ENCODE measurements at places on chromosomes 5 and 9. TPM values are rescaled to one million over a fixed set of nuclear protein-coding genes. Genes with fewer than 3 reads are reported as not detected.

DNA sequence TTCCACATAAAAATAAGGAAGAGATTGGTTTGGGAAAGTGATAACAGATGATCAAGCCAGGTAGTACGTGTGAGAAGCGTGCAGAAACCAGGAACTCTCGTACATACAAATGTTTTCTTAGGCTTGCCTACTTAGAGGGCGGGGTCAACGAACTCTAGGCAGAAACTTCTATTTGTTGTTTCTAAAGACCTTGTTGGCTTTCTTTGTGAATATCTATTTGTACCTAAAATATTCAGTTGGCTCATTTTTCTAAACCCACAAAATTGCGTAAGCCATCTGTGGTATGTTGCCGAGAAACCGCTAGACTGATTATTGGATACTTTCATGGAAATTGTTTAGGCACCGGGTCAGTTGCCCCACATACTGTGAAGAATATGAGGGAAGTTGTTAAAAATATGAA lies 458.5 kb downstream of the MAT2B start:
- no peak overlapping the region for H3K27ac ChIP-seq
- no peaks in the 10 kb centered on the region for H3K4me1 ChIP-seq
- no peak overlapping the region for H3K4me3 ChIP-seq
- no peaks in the 10 kb centered on the region for H3K36me3 ChIP-seq
- H3K27me3 ChIP-seq = no peaks in the 10 kb centered on the region
- no peak for DNase-seq

- no peak overlapping the region for H3K27ac ChIP-seq
- no peaks in the 10 kb centered on the region for H3K36me3 ChIP-seq
- no peaks in the 10 kb centered on the region for H3K4me1 ChIP-seq
- H3K4me3 ChIP-seq = no peak overlapping the region
Measured at GRCh38 chr5:179668391-179668790, 12.4 kb downstream of the CBY3 start.

Gene ADAMTS19
- total RNA-seq = 1.3 TPM

Gene TBC1D2
- total RNA-seq = 4.7 TPM

DNA sequence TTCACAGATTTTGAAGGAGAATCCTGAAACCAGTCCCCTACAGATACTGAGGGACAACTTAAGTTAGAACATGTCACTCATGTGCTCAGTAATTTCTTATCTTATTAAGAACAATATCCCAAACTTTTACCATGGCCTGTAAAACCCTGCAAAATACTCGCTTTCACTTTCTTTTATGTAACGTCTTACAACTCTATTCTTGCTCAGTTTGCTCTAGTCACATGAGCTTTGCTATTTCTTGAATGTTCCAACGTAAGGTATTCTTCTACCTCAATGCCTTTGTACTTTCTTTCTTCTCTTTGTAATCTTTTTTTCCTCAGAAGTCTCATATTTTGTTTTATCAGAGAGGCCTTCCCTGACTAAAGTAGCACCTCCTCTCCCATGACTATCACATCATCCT lies 14.1 kb downstream of the TMEM38B start:
- H3K36me3 ChIP-seq = no peaks in the 10 kb centered on the region

DNA sequence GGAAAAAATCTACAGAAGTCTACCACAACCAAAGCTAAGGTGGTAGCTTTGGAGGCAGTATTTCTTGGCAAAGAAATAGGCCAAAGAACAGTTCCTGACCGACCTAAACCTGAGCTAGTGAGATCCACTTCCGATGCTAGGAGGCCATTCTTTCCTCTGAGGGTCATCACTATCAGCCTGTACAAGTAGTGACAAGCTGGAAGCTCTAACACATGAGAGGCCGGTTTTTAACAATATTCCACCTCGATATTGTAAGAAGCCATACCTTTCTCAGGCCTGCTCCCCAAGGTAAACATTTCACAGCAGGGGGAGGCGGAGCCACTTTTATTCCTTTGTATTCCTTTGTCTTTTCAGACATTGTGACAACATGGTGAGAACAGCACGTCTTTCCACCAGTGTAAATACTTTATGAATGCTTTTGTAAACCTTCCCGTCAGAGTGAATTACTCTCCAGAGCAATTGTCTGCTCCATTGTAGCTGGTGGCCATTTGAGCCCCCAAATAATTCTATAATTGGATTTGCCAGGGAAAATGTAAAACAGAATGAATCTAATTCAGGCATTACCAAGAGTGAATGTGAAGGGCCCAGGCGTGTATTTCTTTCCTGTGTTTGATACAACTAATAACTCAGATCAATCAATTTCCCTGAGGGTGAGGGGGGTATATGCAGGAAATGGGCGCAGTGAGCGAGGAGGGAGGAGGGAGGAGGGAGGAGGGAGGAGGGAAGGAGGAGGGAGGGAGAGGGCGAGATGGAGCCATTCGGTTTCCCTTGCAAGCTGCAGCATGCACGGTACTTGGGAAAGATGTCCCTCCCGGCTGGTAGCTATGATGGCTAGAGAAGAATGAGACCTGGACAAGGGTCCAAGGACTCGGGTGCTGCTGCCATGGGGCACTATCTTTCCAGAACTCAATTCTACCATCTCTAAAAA lies 166.6 kb downstream of the CDK5RAP2 start:
- H3K36me3 ChIP-seq = no peaks in the 10 kb centered on the region
- H3K4me1 ChIP-seq = no peaks in the 10 kb centered on the region
- DNase-seq = no peak
- H3K4me3 ChIP-seq = no peak overlapping the region
- H3K27ac ChIP-seq = no peak overlapping the region

Gene NUTM2F
- total RNA-seq = not detected

GRCh38 chr9:132923346-132923902 lies 21.0 kb downstream of the TSC1 start:
- H3K27me3 ChIP-seq = no peaks in the 10 kb centered on the region
- H3K27ac ChIP-seq = no peak overlapping the region
- peaks cover 32% of the 10 kb centered on the region for H3K36me3 ChIP-seq

DNA sequence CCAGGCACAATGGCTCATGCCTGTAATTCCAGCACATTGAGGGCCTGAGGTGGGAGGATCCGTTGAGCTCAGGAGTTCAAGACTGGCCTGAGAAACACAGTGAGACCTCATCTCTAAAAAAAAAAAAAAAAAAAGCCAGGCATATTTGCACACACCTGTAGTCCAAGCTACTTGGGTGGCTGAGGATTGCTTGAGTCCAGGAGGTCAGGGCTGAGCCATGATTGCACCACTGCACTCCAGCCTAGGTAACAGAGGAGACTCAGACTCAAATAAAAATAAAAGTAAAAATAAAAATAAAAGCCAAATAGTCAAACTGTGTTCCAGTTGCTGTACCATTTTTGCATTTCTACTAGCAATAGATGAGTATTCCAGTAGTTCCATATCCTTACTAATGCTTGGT lies 616.0 kb downstream of the KIF4B start:
- H3K4me3 ChIP-seq = no peak overlapping the region
- H3K4me1 ChIP-seq = no peaks in the 10 kb centered on the region
- DNase-seq = no peak
- H3K27ac ChIP-seq = no peak overlapping the region
- no peaks in the 10 kb centered on the region for H3K36me3 ChIP-seq

DNA sequence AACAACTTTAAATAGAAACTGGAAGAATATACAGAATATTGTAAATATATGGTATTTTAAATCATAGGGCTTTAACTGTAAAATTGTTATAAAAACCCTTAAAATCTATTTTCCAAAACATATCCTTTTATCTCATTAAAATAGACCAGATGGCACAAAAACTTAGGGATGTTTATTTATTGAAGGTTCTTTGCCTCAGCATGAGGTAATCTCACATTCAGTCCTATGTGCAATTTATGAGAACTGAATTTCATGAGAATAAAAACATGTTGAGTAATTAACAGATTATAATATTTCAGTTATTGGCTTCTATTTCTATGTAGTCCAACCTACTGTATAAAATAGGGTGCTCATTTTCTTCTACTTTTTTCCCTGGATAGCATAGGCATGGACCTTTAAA lies 329.2 kb upstream of the PRR16 start:
- no peak for DNase-seq
- H3K27ac ChIP-seq = no peak overlapping the region
- no peak overlapping the region for H3K4me3 ChIP-seq
- peaks cover 11% of the 10 kb centered on the region for H3K4me1 ChIP-seq

GRCh38 chr5:116872486-116872885 lies 297.9 kb upstream of the SEMA6A start:
- H3K4me3 ChIP-seq = no peak overlapping the region
- no peak overlapping the region for H3K27ac ChIP-seq
- no peak for DNase-seq
- no peaks in the 10 kb centered on the region for H3K27me3 ChIP-seq

DNA sequence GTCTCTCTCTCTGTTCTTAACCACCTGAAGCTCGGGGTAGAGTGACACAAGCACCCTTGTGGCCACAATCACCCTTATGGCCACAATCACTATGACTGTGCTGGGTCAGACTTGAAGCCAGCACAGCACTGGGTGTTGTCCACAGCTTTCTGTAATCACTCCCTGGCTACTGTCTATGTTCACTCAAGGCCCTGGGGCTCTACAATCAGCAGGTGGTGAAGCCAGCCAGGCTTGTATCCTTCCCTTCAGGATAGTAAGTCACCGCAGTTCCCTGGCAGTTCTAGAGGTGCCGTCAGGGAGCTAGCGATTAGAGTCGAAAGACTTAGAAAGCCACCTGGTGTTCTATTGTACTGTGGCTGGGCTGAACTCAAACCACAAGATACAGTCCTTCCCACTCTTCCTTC lies 44.2 kb downstream of the GDA start:
- H3K4me3 ChIP-seq = no peak overlapping the region
- H3K4me1 ChIP-seq = no peaks in the 10 kb centered on the region
- H3K27ac ChIP-seq = no peak overlapping the region
- DNase-seq = no peak
- H3K36me3 ChIP-seq = no peaks in the 10 kb centered on the region

DNA sequence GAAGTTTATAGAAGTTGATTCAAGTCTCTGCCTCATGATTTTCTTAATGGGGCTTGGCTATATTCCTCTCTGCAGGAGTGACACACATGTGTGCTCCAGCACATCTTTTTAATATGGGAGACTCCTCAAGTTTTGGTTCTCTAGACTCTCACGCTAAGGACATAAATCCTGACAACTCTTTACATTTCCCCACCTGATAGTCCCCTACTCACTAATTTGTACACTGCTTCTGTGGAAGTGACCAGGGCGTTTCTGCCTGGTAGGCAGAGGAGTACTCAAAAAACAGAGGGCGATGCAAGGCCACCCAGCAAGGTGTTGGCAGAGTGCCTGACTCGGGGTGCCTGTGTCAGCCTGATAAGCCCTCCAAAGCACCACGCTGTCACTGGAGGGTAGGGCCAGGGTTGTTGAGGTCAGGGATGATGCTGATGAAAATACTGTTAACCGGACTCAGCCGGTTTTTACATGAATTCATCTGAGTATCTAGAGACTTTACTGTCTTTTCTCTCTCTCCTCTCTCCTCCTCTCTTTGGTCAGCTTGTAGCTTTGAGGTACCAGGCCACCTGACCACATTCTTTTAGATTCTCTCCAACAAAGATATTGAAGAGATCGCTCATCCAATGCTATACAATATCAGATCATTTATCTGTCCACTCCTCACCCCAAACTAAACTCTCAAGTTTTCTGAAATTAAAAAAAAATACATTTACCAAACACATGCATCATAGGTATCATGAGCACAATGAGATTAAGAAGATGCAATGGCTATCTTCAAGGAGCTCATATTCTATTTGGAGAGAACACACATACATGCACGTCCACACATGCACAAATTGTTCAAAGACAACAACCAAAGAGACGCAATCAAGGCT lies 205.2 kb downstream of the PIK3R1 start:
- peaks cover 8% of the 10 kb centered on the region for H3K4me1 ChIP-seq
- H3K27ac ChIP-seq = no peak overlapping the region
- no peaks in the 10 kb centered on the region for H3K27me3 ChIP-seq

GRCh38 chr5:65078331-65078730 lies 309.6 kb downstream of the CWC27 start:
- no peaks in the 10 kb centered on the region for H3K4me1 ChIP-seq
- H3K36me3 ChIP-seq = no peaks in the 10 kb centered on the region
- no peak overlapping the region for H3K27ac ChIP-seq
- DNase-seq = no peak

Gene ECSCR
- total RNA-seq = 2.6 TPM

- no peaks in the 10 kb centered on the region for H3K27me3 ChIP-seq
- H3K36me3 ChIP-seq = no peaks in the 10 kb centered on the region
- no peaks in the 10 kb centered on the region for H3K4me1 ChIP-seq
- no peak overlapping the region for H3K4me3 ChIP-seq
Measured at GRCh38 chr5:178396796-178397720, 164.5 kb upstream of the PHYKPL start.

- peak overlapping the region; percentile 21 for H3K4me3 ChIP-seq
- DNase-seq = peak; percentile 46
- no peaks in the 10 kb centered on the region for H3K36me3 ChIP-seq
- H3K27me3 ChIP-seq = no peaks in the 10 kb centered on the region
Measured at GRCh38 chr5:144205141-144205551, 34.5 kb downstream of the KCTD16 start.

Gene PHF24
- not detected for total RNA-seq

DNA sequence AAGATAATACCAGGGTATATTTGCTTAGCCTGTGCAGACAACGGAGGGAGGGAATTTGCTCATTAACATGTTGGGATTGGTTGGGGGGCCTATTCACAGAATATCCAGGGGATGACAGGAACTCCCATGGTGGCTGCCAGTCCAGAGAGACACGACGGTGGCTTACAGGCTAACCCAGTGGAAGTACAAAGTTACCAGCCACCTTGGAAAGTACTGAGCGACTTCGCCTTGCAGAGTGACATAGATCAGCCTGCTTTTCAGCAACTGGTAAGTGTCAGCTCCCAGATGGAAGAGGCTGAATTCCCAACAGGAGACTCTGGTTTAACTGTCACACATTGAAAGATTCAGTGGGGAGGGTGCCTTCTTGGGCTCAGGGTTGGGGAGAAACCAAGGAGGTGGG lies 7.9 kb downstream of the ISL1 start:
- no peak overlapping the region for H3K27ac ChIP-seq
- peaks cover 17% of the 10 kb centered on the region for H3K4me1 ChIP-seq
- DNase-seq = no peak
- H3K36me3 ChIP-seq = no peaks in the 10 kb centered on the region
- no peak overlapping the region for H3K4me3 ChIP-seq
- no peaks in the 10 kb centered on the region for H3K27me3 ChIP-seq

- H3K27ac ChIP-seq = no peak overlapping the region
- no peaks in the 10 kb centered on the region for H3K27me3 ChIP-seq
- H3K4me1 ChIP-seq = no peaks in the 10 kb centered on the region
Measured at GRCh38 chr5:35561396-35561795, 56.3 kb upstream of the SPEF2 start.

- no peak for DNase-seq
- H3K36me3 ChIP-seq = no peaks in the 10 kb centered on the region
- no peaks in the 10 kb centered on the region for H3K27me3 ChIP-seq
- no peak overlapping the region for H3K27ac ChIP-seq
- H3K4me1 ChIP-seq = no peaks in the 10 kb centered on the region
- H3K4me3 ChIP-seq = no peak overlapping the region
Measured at GRCh38 chr9:90891308-90892040, 89.9 kb downstream of the SYK start.

- no peaks in the 10 kb centered on the region for H3K36me3 ChIP-seq
- no peak overlapping the region for H3K4me3 ChIP-seq
- H3K27me3 ChIP-seq = no peaks in the 10 kb centered on the region
- peaks cover 6% of the 10 kb centered on the region for H3K4me1 ChIP-seq
- H3K27ac ChIP-seq = no peak overlapping the region
Measured at GRCh38 chr5:116135344-116135743, 50.5 kb downstream of the COMMD10 start.

Measured in body of pancreas (tissue), 4 donors.